WTC11 (cell line): ENCODE measurements at places on chromosomes 2 and 18.

DNA sequence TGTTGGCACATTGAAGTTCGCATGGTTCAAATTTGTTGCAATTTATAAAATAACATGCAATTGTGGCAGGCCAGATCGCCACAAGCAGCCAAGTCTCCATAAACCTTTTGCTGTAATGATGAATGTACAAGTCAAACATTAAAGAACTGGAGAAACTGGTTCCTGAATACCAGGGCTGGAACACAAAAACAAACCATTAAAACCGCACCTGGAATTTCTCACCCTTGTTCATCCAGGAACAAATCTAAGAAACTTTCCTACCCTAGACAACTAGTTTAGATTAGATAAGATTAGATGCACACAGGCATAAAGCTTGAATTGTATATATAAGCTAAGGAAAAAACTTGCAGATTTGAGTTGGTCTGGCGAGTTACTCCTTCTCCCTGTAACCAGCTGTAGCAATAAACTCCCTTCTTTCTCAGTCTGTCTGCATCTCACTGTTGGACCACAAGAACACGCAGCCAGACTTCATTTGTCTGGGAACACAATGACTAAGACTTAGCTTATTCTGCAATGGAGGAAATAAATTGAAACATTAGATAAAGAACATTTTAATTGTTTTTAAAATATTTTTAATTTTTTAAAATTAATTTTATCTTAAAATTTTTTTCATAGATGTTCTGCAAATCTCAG is 1835.5 kb upstream of the LRRTM1 start:
- no peak for DNase-seq
- no peaks in the 10 kb centered on the region; the same call in 1 of the 2 replicates for H3K27me3 ChIP-seq
- peaks cover 3% of the 10 kb centered on the region; the same call in 1 of the 2 replicates for H3K36me3 ChIP-seq
- no peak overlapping the region for H3K4me3 ChIP-seq

GRCh38 chr18:3055186-3055728 is 42.3 kb upstream of the LPIN2 start:
- peaks cover 21% of the 10 kb centered on the region for H3K4me1 ChIP-seq
- H3K36me3 ChIP-seq: peaks cover 10% of the 10 kb centered on the region
- H3K27me3 ChIP-seq: peaks cover 2% of the 10 kb centered on the region; the same call in 1 of the 2 replicates
- H3K4me3 ChIP-seq: no peak overlapping the region
- DNase-seq: no peak

DNA sequence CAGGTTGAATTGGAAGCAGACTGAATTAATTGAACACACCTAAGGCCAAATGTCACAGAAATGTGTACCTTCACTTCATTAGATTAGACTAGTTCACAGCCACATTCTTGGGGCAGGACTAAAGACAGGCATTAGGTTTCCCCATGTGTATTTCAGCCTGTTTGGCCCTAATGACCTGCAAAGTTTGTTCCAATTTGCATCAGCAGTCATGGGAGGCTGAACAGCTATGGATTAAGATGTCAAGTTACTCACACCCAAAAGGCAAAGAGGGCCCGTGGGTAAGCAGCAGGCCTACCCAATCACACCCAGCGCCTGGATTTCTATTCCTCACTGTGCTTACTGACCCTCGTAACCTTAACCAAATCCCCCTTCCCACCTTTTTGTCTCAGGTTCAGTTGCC is 99.6 kb upstream of the RIOK3 start:
- H3K4me1 ChIP-seq: peaks cover 14% of the 10 kb centered on the region
- peaks cover 14% of the 10 kb centered on the region for H3K36me3 ChIP-seq
- no peak for DNase-seq

- H3K27me3 ChIP-seq: no peaks in the 10 kb centered on the region
- no peaks in the 10 kb centered on the region for H3K36me3 ChIP-seq
- DNase-seq: no peak
- H3K4me3 ChIP-seq: no peak overlapping the region
- peaks cover 44% of the 10 kb centered on the region for H3K4me1 ChIP-seq
These were observed 80.7 kb downstream of the CTIF start for GRCh38 chr18:48619501-48619900.

GRCh38 chr18:36828157-36828629 is 609 bp downstream of the TPGS2 start:
- no peaks in the 10 kb centered on the region; the same call in 1 of the 2 replicates for H3K27me3 ChIP-seq
- H3K27ac ChIP-seq: peak overlapping the region; percentile 92
- peak overlapping the region; percentile 79 for H3K4me3 ChIP-seq
- H3K36me3 ChIP-seq: peaks cover 17% of the 10 kb centered on the region

GRCh38 chr2:200318940-200319435 is 12.5 kb downstream of the SPATS2L start:
- peaks cover 91% of the 10 kb centered on the region for H3K4me1 ChIP-seq
- peaks cover under 1% of the 10 kb centered on the region; the same call in 1 of the 2 replicates for H3K36me3 ChIP-seq
- no peak for DNase-seq
- peak overlapping the region; percentile 95 for H3K27ac ChIP-seq

- DNase-seq: no peak
- no peaks in the 10 kb centered on the region for H3K27me3 ChIP-seq
- no peaks in the 10 kb centered on the region for H3K36me3 ChIP-seq
- H3K27ac ChIP-seq: no peak overlapping the region
These were observed 1.2 kb downstream of the STON1 start for GRCh38 chr2:48531141-48531648.

GRCh38 chr2:82098617-82099016 is 1794.1 kb upstream of the LRRTM1 start:
- H3K4me3 ChIP-seq: no peak overlapping the region
- DNase-seq: no peak
- no peak overlapping the region for H3K27ac ChIP-seq
- no peaks in the 10 kb centered on the region for H3K36me3 ChIP-seq
- no peaks in the 10 kb centered on the region for H3K4me1 ChIP-seq
- H3K27me3 ChIP-seq: no peaks in the 10 kb centered on the region
